HCT116 (cell line): ENCODE measurements at places on chromosomes 7 and 10.

DNA sequence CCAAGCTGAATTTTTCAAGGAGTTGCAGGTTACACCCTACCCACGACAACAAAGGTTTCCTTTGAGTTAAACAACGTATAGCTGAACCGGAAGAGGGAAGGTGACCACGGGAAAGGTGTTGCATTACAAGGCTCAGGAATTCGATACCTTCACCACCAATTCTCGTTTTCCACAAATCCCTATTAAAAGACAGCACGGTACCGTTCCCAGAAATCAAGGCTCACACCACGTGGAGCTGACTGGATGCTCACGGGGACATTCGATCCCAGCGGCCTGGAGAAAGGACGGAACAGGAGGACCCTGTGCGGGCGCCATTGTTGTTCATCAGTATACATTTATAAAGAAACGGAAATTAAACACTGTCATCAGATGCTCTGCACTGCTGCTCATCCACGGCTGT lies 56.4 kb downstream of the CTBP2 start:
- no peak for DNase-seq

DNA sequence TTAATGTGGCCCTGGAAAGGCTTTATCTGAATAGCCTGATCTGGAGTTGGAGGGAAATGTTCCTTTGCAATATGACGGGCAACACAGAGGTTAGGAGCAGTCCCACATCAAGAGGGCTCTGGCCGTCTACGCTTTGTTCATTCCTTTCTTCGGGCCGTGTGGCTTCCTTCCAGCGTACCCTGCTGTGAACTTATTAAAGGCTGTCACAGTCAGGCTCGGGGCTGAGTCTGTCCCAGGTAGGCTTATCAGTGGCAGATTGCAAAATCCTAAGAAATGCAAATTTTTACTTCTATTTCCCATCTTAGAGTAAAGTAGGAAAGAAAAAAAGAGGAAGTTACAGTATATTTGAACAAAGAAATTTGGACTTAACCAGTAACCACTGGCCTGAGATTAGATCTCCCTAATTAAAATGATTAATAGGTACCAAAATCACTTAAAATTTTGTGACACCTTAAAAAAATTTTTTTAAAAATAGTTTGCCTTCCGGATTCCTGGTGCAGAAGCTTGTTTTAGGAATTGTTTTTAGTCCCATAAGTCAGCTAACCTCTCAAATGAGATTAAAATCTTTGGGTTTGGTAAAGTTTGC lies 453.1 kb upstream of the MKI67 start:
- no peak for DNase-seq

GRCh38 chr10:30494558-30494957 lies 60.6 kb downstream of the MAP3K8 start:
- DNase-seq, result no peak

DNA sequence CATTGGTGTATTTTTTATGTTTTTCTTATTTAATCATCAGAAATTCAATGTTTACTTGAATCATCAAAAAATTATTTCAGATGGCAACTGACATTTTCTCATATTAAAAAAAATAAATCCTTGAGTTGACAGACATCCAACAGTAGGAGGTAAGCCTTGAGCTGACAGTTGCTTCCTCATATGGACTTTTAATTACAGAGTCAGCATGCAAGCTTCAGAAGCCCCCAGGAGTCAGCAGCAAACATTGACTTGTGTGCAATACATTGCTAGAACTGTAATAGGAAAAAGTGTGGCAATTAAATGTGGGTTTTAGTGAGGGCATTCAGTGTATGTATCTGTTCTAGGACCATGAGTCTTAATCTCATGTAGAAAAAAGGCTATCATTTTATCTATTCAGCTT lies 62.4 kb upstream of the TAS2R16 start:
- DNase-seq, result no peak

- DNase-seq, result peak; percentile 44
Measured at GRCh38 chr10:116654816-116655215, 34.1 kb downstream of the PNLIPRP2 start.

- no peak for DNase-seq
Measured at GRCh38 chr7:27665531-27665930, 2.8 kb upstream of the HIBADH start.

GRCh38 chr7:8134089-8134733 lies 127.8 kb downstream of the ICA1 start:
- no peak for DNase-seq

DNA sequence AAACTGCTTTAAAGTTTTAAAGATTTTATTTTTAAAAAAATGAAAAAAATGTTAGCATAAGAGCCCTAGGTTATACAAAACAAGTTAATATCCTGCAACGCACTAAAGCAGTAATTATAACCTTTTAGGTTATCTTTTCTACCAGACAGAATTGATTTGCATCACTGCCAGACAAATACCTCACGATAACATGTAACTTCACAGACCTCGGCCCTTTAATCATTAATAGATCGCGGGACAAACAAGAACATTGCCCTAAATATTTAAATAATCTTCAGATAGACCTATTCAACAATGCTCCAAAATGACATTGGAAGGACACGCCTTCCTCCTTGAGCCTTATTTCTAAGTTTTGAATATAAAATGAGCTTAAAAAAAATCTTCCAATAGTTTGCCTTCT lies 23.8 kb upstream of the C7orf33 start:
- no peak for DNase-seq

DNA sequence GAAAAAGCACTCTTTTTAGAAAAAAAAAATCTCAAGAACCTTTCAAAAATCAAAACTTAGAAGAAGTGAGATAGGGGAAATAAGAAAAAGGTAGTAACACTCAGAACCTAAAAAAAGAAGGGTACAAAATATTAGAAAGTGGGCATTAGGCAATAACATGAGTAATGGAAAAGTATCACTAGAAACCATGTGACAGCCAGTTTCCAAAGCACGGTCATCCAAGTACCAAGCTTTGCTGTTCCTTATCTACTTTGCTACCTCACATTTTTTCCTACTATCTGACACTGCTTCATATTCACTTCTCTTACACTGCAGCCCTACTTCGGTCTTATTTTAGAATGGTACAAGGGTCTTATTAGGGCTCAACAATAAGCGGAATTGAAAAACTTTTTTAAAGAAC lies 30.3 kb downstream of the IMMP2L start:
- DNase-seq, result no peak
